Left renal pelvis (tissue), 4 donors: ENCODE measurements at places on chromosomes 7 and 10. TPM values are rescaled to one million over a fixed set of nuclear protein-coding genes. Genes with fewer than 3 reads are reported as not detected.

Gene TECTB
- not detected for polyA plus RNA-seq

Gene CAMK2B
- polyA plus RNA-seq, result 3.2 TPM

Gene POU6F2
- 0.11 TPM for polyA plus RNA-seq

Gene GNGT1
- polyA plus RNA-seq, result not detected

Gene KLF14
- 4.3 TPM for polyA plus RNA-seq

Gene PITX3
- 0.34 TPM for polyA plus RNA-seq

Gene GRID1
- 5.4 TPM for polyA plus RNA-seq

Gene GIMAP1
- polyA plus RNA-seq, result 2.1 TPM

Gene SPDYE9
- polyA plus RNA-seq, result 1.1 TPM

Gene CCL26
- polyA plus RNA-seq, result not detected

Gene GHRHR
- polyA plus RNA-seq, result 0.20 TPM

Gene EBLN1
- not detected for polyA plus RNA-seq

Gene ADRB1
- not detected for polyA plus RNA-seq

Gene IDI2
- polyA plus RNA-seq, result not detected

Gene CCL24
- not detected for polyA plus RNA-seq

Gene GRID2IP
- 0.70 TPM for polyA plus RNA-seq

Gene ABCA13
- 0.68 TPM for polyA plus RNA-seq

Gene C10orf53
- polyA plus RNA-seq, result not detected

Gene GJD4
- polyA plus RNA-seq, result 0.17 TPM

Gene PTF1A
- polyA plus RNA-seq, result 0.46 TPM

- peak; percentile 0 for DNase-seq
Measured at GRCh38 chr7:94813917-94814316, 93.5 kb upstream of the PPP1R9A start.

- no peak for DNase-seq
Measured at GRCh38 chr7:151415375-151416105, 5.7 kb upstream of the WDR86 start.

- DNase-seq, result no peak
Measured at GRCh38 chr7:51187941-51188340, 128.7 kb downstream of the COBL start.

DNA sequence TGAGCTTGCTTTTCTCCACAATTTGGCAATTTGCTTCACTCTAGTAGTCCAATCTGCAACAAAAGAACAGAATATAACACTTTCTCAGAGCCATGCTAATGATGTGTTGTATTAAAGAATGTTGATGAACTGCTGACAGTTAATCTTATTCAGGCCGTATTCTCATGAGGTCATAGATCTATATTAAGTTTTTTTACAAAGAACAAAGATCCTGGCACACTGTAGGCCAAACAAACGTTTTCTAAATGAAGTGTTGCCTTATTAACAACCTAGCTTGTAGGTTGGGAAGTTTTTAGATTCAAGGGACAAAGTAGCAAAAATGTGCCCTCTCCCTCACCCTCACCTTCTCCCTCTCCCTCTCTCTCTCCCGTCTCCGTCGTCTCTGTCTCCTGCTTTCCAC is 6.8 kb downstream of the HILPDA start:
- no peak for DNase-seq

DNA sequence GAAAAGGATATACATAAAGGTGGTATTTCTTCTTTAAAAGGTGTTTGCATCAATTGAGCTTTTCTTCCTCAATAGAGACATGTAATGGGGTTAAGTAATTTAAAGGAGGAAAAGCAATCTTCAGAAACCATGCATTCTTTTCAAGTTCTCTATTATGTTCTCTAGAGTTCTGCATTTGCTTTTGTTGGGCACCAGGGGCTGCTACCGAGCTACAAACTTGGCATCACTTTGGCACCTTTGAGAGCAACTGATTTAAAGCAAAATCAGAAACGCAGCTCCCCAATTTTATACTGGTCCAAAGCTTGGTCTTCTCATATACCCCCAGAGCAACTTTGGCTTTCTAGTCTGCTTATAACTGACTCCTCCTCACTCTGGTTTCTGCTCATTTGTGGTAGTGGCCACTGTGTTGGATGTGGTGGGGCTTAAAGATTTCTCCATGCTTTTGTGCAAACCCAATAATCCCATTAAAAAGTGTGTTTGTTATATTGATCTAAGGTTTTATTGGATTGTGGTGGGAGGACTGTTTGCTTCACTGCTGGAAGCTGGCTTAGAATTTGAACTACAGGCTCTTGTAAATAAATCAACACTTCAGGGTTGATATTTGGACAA is 712.1 kb downstream of the PHTF2 start:
- peak; percentile 14 for DNase-seq

DNA sequence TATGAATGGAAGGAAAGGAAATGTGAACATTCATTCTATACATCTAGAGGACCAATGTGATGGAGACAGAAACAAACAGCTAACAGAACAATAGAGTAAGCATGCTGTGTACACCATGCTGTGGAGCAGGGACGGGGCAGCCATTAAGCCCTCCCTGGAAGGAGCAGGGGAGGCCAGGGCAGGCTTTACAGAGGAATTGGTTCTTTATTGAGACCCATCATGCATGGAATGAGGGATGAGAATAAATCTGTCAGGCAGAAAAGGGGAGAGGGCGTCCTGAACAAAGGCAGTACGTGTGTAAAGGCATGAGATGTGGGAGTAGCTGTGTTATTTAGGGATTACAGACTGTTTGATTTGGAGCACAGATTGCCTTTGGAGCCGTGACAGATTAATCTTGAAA is 35.2 kb downstream of the STK17A start:
- DNase-seq, result peak; percentile 15

- no peak for DNase-seq
Measured at GRCh38 chr7:20111821-20112542, 105.2 kb downstream of the MACC1 start.

DNA sequence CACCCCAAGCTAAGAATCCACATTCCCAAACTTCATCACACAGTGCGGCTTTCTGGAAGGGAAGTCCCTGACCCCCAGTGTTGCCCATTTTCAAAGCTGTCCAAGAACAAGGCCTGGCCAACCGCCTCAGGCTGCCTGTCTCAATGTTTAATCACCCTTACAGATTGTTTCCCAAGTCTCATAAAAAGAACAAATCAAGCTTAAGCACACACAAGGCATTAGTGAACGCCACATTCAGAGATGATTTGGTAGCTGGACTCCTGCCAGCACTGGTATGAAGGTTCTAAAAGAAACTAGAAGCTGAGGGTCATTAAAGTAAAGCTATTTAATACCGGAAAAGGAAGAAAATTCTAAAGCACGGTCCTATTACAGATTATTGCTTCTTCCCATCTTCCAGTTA is 35.6 kb downstream of the C10orf90 start:
- peak; percentile 16 for DNase-seq

GRCh38 chr7:129014501-129015101 is 40.3 kb downstream of the TNPO3 start:
- no peak for DNase-seq

GRCh38 chr7:156889089-156889488 is 3.9 kb downstream of the LMBR1 start:
- no peak for DNase-seq

GRCh38 chr10:123402656-123403055 is 248.5 kb downstream of the BUB3 start:
- DNase-seq, result no peak

- DNase-seq, result no peak
Measured at GRCh38 chr10:118698421-118698820, 56.3 kb downstream of the CACUL1 start.

DNA sequence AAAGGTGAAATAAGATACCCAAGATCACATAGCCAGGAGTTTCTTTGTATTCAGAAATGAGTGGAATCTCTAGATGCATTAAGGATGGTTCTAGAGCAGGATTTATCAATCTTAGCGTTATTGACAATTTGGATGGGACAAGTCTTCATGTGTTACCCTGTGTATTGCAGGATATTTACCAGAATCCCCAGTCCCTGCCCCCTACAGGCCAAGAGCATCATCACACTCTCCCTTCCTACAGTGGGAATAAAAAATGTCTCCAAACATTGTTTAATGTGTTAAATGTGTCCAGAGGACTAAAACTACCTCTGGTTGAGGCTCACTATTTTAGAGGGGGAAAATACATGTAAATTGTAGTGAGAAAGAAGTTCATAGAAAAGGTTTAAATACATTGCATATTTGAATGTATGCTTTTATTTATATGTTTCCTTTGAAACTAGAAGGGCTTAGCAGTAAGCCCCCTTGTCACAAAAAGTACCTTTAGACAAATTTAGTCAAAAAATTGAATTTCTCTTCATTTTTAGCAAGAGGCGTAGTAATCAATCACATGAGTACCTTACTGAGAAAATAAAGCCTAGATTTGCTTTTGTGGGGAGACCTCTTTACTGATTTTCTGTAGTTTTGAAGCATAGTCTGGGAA is 141.2 kb downstream of the MLLT10 start:
- no peak for DNase-seq

DNA sequence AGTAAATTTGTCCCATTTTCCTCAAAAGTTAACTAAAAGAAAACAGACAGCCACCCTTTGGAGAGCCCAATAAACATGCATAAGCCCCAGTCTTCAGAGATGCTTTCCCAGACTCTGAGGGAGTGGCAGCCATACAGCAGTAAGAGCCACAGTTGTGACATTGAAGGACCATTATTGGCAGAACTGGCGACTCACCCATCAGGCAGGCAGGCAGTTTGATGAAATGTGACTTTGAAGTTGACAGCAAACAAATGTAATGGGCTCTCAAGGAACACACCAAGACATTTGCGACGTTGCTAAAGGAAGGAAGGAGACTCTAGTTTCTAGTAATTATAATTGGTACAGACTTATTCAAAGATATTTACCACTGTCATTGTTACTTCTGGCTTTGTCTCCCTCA is 287.5 kb upstream of the PHYHIPL start:
- no peak for DNase-seq

GRCh38 chr7:141754939-141755338 is 9.0 kb upstream of the TAS2R3 start:
- no peak for DNase-seq

DNA sequence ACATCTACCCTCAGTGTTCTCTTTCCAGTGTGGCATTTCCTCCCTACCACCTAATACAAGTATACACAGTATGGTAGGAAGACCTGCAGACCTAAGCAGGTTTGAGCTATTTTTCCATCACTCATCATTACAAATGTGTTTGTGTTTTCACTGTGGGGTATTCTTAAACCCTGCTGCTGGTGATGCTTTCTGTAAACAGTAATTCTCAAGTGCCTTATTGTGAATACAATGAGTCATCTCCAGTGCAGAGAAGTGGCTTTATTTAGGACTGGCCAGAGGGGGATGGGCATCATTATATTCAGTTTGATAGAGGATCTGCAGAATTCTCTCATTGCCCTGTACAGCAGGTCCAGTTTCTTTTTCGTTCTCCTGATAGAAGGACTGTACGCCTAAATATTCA is 63.7 kb downstream of the GRM8 start:
- DNase-seq, result no peak

- DNase-seq, result no peak
Measured at GRCh38 chr7:55178863-55179773, 160.3 kb downstream of the EGFR start.

- DNase-seq, result no peak
Measured at GRCh38 chr10:120039046-120039445, 146.5 kb downstream of the SEC23IP start.

DNA sequence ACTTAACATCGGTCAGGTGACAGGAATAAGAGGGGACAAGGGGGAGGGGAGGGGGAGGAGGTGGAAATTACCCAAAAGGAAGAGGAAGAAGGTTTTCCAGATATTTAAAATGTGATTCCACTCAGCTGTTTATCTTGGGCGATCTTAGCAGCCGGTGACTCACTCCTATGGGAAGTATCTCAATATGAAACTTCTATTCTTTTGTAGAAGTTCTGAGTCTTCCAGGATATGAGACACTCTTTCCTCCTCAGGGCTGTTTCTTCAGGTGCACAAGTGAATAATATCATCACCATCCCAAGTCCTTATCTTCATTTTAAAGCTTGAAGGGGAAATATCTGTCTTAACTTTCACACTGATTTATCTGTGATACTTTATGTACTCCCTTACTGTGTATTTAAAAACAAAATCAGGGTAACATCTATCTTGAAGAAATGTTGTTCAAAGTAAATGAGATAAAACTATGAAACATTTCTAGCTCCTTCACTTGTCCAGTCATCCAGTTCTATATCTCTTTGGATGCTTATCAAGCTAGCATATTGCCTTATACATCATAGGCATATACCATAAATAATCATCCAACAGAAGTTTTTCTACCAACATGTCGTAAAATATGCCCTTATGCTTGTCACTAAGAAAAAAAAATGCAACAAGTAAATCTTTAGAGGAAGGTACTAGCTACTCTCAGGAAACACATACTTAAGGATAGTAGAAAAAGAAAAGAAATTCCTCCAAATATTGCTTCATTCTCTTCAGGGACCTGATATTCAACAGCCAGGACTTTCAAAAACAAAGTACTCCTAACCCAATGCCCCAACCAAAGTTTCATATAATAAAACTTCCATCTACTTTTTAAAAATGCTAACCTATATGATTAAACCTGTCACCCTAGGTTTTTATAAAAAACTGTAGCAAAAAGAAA is 13.7 kb downstream of the DOCK4 start:
- DNase-seq, result no peak

GRCh38 chr7:86914551-86914950 is 144.9 kb downstream of the ELAPOR2 start:
- no peak for DNase-seq

- DNase-seq, result no peak
Measured at GRCh38 chr10:64409349-64409748, 888.1 kb downstream of the REEP3 start.

DNA sequence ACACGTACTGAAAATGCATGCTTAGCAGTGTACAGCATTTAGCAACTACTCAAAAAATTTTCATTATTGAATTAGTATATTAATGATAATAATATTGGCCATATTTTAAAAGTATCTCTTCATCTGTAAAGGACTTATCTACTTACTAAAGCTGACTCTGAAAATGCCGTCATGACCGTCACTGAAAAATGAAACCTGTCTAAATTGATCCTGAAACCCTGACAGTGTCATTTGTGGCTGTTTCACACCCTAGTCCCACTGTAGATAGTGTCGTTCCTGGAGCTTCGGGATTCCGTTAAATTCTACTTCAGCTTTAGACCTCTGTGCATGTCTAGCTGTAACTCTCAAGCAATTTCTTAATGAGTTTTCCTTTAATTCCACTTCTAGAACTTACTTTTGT is 35.8 kb upstream of the EZH2 start:
- no peak for DNase-seq

- DNase-seq, result no peak
Measured at GRCh38 chr7:22129166-22129565, 183.5 kb upstream of the CDCA7L start.

DNA sequence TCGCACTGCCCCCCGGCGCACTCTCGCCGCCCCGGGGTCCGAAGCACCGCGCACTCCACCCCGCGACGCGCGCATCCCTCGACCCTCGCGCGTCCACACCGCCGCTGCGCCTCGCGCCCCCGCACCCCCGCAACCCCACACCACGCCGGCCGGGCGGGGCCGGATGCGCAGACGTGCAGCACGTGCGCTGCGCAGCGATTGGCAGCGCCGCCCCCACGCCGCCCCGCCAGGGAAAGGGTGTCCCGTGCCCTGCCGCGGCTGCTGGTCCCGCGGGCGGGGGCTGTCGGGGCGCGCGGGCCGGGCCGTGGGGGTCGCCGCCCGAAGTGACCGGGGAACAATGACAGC is 53.7 kb upstream of the KDM7A start:
- no peak for DNase-seq

- DNase-seq, result no peak
Measured at GRCh38 chr7:127822822-127823508, 171.0 kb downstream of the SND1 start.

GRCh38 chr10:118522791-118523498 is 72.5 kb downstream of the PRLHR start:
- DNase-seq, result no peak
